GM23248 (cell line): ENCODE measurements at places on chromosomes 1 and 21. TPM values are rescaled to one million over a fixed set of nuclear protein-coding genes. Genes with fewer than 3 reads are reported as not detected.

DNA sequence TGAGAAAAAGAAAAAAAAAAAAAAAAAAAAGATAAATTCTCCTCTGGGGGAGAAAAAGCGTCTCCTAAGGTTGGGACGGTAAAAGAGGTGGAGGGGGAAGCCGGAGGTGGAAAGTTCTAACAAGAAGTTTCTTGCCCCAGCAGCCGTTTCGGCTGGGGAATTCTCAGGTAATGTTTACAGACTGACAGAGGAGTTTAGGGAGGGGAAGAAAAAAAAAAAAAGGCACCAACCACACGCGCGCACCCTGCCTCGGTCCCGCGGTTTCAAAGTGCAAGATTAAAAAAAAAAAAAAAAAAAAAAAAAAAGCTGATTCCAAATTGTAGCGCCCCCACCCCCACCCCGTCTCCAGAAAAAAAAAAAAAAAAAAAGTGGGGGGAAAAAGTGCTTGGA is 504 bp downstream of the DHRS3 start:
- H3K36me3 ChIP-seq = no peaks in the 10 kb centered on the region
- no peaks in the 10 kb centered on the region for H3K27me3 ChIP-seq
- no peak for DNase-seq
- peak overlapping the region; percentile 82 for H3K27ac ChIP-seq
- peak overlapping the region; percentile 82 for H3K4me3 ChIP-seq

DNA sequence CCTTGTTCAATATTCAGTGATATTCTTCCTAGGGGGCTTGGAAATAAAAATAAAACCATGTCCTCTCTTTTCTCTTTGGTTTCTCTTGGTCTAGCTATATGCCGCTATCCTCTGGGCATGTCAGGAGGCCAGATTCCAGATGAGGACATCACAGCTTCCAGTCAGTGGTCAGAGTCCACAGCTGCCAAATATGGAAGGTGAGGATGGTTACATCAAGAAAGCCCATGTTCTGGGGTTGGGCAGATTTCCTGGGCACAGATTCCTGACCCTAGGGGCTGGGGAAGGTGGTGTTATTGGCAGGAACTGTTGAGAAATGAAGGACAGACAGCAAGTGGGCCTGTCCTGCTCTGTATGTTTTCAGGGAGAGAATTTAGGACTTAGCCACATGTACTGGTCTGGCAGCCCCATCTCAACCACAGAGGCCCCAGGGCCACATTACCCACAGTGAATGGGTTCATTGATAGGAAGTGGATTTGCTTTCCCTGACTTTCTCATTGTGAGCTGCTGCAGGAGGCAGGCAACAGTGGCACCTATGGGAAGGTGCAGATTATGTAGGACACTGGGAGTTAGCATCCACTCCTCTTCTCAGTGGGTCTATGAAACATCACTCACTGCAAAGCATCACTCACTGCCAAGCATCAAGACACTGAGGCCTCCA is 37.4 kb upstream of the HSD17B7 start:
- H3K36me3 ChIP-seq = peaks cover 25% of the 10 kb centered on the region; the same call in 1 of the 2 replicates
- no peak for DNase-seq
- no peak overlapping the region for H3K4me3 ChIP-seq
- H3K27ac ChIP-seq = no peak overlapping the region
- H3K27me3 ChIP-seq = no peaks in the 10 kb centered on the region
- H3K4me1 ChIP-seq = peaks cover 46% of the 10 kb centered on the region

DNA sequence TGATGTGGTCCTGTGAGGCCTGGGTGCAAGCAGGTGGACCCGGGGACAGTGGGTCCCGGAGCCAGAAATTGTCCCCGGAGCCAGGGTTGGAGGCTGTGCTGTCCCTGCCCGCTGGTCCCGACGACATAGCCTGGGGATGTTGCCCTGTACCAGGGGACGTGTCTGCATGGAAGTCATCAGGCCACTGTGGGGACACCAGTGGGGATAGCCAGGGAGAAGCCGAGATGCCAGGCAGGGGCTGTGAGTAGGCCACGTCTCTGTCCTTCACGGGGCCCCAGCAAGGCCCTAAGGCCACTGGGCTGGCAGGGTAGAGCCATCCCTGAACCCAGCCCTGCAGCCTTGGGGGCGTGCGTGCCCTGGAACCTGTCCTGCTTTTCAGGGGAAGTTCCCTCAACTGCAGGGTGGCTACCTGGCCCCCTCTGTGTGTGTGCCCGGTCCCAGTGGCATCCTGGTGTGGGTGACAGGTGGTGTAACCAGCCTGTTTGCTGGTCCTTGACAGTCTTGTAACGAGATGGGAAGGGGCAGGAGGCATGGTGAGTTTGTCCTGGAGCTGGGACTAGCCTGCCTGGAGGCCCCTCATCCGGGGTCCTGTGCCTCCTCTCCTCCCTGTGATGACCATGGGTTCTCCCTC is 73.2 kb downstream of the OBSCN start:
- no peak overlapping the region for H3K4me3 ChIP-seq
- no peaks in the 10 kb centered on the region for H3K36me3 ChIP-seq
- no peaks in the 10 kb centered on the region for H3K4me1 ChIP-seq
- H3K27me3 ChIP-seq = no peaks in the 10 kb centered on the region

GRCh38 chr1:99829269-99829668 is 20.9 kb upstream of the AGL start:
- H3K4me3 ChIP-seq = no peak overlapping the region
- no peak overlapping the region for H3K27ac ChIP-seq
- H3K27me3 ChIP-seq = no peaks in the 10 kb centered on the region
- DNase-seq = no peak
- H3K36me3 ChIP-seq = no peaks in the 10 kb centered on the region

DNA sequence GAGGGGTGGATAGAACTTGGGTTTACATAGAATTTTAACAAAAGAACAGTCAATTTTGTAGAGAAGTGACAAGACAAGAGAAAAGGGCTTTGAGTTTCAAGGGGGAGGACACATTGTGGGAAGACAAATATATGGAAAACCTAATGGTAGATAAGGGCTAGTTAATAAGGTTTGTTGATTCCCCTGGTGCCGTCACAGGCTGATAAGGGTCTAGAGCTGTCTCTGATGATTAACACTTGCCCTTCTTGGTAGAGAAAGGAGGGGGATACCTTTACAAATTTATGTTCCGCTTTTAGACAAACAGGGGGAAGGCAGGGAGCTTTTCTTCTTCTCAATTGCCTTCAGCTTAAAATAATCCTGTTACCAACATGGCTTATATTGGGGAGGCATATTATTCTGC is 124.3 kb downstream of the ETS2 start:
- DNase-seq = no peak
- H3K36me3 ChIP-seq = no peaks in the 10 kb centered on the region
- no peak overlapping the region for H3K27ac ChIP-seq
- peaks cover 20% of the 10 kb centered on the region for H3K4me1 ChIP-seq
- no peak overlapping the region for H3K4me3 ChIP-seq
- H3K27me3 ChIP-seq = no peaks in the 10 kb centered on the region

GRCh38 chr1:35499231-35499630 is 58.0 kb downstream of the KIAA0319L start:
- no peaks in the 10 kb centered on the region for H3K36me3 ChIP-seq
- no peak overlapping the region for H3K4me3 ChIP-seq
- DNase-seq = no peak
- H3K27ac ChIP-seq = no peak overlapping the region
- H3K4me1 ChIP-seq = no peaks in the 10 kb centered on the region

DNA sequence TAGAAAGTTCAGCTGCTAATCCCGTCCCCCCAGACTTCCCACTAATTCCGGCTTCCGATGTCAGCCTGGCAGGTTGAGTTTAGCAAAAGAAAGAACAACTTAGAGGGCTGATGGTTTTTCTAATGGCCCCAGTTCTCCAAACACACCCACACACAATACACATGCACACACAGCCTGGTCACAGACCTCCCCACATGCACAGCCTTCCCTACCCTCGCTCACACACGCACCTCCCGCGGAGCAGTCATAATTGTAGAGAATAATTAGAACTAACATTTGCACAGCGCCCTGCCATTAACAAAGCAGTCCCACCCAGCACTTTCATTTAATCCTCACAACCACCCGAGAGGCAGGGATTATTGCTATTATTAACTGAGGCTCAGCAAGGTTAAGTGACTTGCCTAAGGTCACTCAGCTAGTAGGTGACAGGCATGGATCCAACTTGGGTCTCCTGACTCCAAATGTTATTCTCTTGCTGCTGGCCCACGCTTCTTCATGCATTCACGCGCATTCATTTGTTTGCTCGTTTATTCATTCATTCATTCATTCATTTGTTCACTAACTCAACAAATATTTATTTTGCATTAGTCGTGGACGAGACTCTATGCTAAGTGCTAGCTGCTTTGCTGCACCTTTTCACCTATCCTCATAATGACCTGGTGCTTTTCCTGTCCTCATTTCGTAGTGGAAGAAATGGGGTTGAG is 274.9 kb downstream of the FOXD2 start:
- no peak overlapping the region for H3K4me3 ChIP-seq
- H3K27me3 ChIP-seq = peaks cover 74% of the 10 kb centered on the region
- no peaks in the 10 kb centered on the region for H3K36me3 ChIP-seq
- no peak overlapping the region for H3K27ac ChIP-seq
- no peaks in the 10 kb centered on the region for H3K4me1 ChIP-seq

GRCh38 chr1:66337249-66337648 is 196.7 kb upstream of the SGIP1 start:
- H3K36me3 ChIP-seq = peaks cover 3% of the 10 kb centered on the region; the same call in 1 of the 2 replicates
- H3K4me3 ChIP-seq = no peak overlapping the region
- H3K27me3 ChIP-seq = no peaks in the 10 kb centered on the region
- H3K27ac ChIP-seq = no peak overlapping the region

DNA sequence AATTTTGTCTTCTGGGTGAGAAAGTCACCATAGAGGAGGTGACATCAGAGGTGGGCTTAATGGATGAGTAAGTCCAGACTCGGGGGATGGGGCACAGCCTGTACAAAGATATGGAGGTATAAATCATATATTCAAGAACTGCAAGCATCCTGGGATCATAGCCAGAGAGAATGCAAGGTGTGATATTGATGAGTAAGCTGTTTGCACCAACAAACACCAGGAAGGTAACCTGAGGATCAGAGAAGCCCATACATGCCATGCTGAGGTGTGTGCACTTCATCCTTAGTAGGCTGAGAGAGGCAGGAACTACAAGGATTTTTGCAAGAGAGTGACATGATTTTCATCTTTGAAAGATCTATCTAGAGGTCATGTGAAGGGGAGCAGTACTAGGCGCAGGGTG is 306.4 kb downstream of the HHAT start:
- H3K27ac ChIP-seq = no peak overlapping the region
- DNase-seq = no peak
- H3K27me3 ChIP-seq = no peaks in the 10 kb centered on the region
- H3K4me1 ChIP-seq = no peaks in the 10 kb centered on the region
- H3K36me3 ChIP-seq = no peaks in the 10 kb centered on the region

GRCh38 chr1:6998267-6998666 is 213.0 kb downstream of the CAMTA1 start:
- peaks cover 35% of the 10 kb centered on the region for H3K27me3 ChIP-seq
- no peak overlapping the region for H3K27ac ChIP-seq
- no peaks in the 10 kb centered on the region for H3K36me3 ChIP-seq
- H3K4me3 ChIP-seq = no peak overlapping the region
- no peaks in the 10 kb centered on the region for H3K4me1 ChIP-seq

DNA sequence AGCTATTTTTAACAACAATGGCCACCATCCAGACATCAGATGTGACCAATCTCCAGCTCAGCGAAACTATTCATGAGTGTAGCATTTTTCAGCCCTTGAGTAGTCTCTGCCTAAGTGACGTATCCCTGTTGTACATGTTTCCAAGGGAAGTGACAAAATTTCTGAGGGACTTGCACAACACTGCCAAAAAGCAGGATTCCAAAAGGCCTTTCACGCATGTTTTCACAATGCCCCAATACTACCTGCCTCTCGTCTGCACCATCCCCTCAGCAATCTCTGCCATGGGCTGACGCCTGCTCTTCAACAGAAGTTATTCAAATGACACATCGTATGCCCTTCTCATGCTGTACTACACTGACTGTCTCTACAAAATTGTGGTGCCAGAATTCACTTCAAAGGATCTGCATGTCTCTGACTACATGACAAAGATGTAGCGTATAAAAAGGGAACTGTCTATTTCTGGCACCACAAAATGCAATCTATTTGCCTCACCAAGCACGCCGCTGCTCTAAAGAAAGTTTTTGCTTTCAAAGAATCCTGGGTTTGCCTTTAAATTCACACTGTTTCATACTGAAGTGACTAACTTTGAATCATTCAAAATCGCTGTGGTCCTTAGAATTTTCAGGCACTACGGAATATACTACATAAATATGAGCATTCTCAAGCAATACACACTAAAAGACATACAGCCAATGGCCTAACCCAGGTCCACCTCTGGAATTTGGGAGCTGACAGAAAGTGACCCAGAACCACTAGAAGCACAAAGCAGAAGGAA is 32.9 kb downstream of the JAK1 start:
- H3K27me3 ChIP-seq = no peaks in the 10 kb centered on the region
- H3K27ac ChIP-seq = peak overlapping the region; percentile 98
- DNase-seq = peak; percentile 99
- H3K4me3 ChIP-seq = peak overlapping the region; percentile 62
- H3K4me1 ChIP-seq = peaks cover 26% of the 10 kb centered on the region
- no peaks in the 10 kb centered on the region for H3K36me3 ChIP-seq

Gene GSTM4
- polyA plus RNA-seq = 12.4 and 15.2 TPM in 2 replicates

Gene AVPR1B
- polyA plus RNA-seq = not detected in 2 replicates

Gene CFHR3
- polyA plus RNA-seq = not detected in 2 replicates

Gene WNT3A
- polyA plus RNA-seq = not detected in 2 replicates

Gene NUDT4B
- polyA plus RNA-seq = 5.9 TPM in 1 of 2 replicates, not detected in the other
